CD4-positive, alpha-beta T cell treated with Interleukin-6 at 100 ng/mL for 8 hours (primary cell): ENCODE measurements at places on chromosomes 13 and 19.

GRCh38 chr19:54207983-54208783, 7.5 kb downstream of the RPS9 start:
- peak; percentile 40 for DNase-seq

DNA sequence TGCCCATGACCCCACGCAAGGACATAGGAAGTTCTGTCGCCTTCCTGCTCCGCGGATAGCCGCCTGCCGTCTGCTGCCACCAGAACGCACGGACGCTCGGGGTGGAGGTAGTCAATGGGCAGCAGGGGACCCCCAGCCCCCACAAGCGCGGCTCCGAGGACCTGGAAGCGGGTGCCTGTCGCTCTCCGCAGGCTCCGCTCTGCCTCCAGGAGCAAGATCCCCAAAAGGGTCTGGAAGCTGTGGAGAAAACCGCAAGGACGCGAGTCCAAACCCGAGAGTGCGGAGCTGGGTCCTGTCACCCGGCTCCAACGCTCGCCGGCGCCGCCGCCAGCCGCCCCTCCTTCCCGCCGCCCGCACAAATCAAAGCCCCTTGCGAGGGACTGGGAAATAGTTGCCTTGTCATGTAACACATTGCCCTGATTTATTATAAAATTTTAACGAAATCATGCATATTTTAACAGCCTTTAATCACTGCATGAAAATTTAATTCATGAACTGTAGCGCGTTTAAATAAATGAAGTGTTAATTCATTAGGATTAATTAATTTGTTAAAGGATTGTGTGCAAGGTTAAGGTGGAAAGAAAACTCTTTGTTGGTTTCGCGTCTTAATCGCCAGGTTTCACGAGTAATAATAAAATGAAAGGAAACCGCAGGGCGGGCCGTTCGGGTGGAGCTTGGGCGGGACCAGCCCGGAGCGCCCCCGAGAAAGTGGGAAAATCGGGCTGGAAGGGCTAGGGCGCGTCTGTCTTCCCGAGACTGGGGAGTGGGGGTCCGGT, 5.5 kb upstream of the POU4F1 start:
- no peak for DNase-seq

DNA sequence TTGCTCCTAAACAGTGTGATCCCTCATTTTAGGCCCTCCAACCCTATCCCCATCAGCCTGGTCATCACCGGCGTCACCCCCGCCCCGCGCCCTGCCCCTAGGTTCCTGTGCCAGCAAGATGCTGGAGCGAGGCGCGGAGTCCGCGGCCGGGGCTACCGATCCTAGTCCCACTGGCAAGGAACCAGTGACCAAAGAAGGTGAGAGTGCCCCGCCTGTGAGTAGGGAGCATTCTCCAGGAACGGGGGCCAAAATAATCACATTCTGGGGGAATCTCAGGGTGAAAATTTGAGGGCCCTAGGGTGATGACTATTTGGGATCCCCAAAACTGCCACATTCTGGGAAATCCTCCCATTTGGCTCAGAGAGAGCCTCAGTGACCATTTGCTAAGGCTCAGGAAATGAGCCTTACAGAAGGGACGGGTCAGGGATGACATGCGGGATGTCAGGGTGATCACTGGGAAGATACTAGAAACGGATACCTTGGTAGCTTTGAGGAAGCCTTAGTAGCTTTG, 1.4 kb downstream of the ZNF575 start:
- no peak for DNase-seq

DNA sequence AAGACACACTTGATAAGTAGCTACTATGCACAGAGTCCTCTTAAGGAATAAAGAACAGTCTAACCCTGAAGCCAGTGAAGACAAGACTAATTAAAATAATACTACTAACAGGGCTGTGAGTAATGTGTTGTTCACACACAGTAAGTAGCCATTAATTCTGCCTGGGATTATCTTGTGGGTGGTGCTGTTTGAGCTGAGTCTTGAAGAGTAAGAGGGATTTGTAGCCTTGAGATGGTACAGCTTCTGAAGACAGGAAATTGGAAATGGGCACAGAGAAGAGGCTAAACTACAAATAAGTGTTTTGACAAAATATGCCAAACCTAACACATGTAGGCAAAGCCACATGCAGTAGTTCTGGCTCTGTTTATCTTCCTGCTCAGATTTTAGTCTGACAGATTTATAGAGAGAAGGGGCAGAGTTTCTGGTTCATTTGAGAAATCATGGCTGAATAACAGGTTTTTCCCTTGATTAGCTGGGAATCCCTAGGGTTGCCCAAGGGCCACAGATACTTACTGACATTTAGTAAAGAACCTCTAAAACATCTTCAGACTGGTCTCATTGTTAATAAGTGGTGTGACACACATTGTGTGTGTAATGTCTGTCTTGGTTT, 38.0 kb downstream of the ITGBL1 start:
- DNase-seq = no peak

DNA sequence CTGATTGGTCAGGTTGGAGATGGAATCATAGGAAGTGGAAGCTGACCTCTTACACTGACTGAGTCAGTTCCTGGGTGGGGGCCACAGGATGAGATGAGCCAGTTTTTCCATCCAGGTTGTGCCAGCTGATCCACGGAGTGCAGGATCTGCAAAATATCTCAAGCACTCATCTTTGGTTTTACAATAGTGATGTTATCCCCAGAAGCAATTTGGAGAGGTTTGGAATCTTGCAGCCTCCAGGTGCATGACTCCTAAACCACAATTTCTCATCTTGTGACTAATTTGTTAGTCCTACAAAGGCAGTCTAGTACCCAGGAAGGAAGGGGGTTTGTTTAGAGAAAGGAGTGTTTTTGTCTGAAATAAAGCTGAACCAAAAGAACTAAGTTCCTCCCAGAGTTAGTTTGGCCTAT, 212.8 kb downstream of the SLITRK6 start:
- no peak for DNase-seq
